ENCODE measurements at places on chromosomes 6 and 20. TPM values are rescaled to one million over a fixed set of nuclear protein-coding genes. Genes with fewer than 3 reads are reported as not detected.

GRCh38 chr6:55033016-55033546, 141.2 kb upstream of the HCRTR2 start:
- H3K4me3 ChIP-seq: no peak overlapping the region
- no peak for DNase-seq
- H3K36me3 ChIP-seq: no peaks in the 10 kb centered on the region
- no peaks in the 10 kb centered on the region for H3K27me3 ChIP-seq
- no peaks in the 10 kb centered on the region for H3K4me1 ChIP-seq

DNA sequence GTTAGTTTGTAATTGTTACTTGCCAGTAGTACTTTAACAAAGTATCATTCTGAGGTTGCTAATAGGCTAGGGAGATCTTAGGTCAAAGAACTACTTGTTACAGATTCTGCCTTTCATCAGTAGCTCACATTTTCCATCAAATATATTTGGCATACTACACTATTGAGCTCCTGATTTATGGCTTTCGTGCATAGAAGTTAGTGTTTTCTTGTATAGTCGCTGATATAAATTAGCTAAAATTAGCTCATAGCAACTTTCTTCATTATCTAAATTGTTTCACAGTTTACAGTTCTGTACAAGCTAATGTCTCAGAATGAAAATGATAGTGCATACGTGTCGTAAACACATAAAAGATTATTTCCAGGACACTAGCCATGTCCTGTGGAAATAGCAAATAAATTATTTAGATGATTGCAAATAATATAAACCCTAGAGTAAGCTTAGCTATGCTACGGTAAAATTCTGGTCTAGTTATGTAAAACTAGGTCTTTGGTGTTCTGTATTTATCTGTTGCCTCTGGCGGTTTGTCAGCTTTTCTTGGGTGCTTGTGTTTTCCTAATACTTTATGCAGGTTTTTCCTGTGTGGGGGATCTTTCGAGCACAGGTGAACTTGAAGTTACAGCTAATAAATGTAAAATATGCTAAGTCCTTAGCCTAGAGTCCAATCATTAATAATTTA, 15.1 kb downstream of the PDE7B start:
- no peak overlapping the region for H3K4me3 ChIP-seq
- H3K36me3 ChIP-seq: no peaks in the 10 kb centered on the region
- no peaks in the 10 kb centered on the region for H3K27me3 ChIP-seq
- H3K4me1 ChIP-seq: peaks cover 16% of the 10 kb centered on the region

DNA sequence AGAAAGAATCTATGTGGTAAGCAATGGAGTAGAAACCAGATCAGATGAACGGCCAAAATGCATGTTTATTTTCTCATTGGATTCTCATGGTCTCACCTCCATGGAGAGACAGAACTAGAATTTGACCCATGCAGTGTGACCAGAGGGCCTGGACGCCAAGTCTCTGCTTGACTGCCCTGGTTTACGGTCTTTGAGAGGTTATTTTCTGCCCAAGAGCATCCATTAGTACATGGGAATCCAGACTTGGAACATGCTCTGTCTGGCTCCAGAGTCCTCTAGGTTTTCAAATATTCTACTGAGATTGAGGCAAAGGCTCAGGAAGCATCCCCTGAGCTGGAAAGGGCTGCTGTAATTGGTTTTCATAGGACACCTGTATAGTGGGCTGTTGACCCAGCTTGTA, 45.5 kb upstream of the UST start:
- peak overlapping the region; percentile 75 for H3K4me3 ChIP-seq
- H3K27ac ChIP-seq: peak overlapping the region; percentile 72
- H3K4me1 ChIP-seq: peaks cover 18% of the 10 kb centered on the region

GRCh38 chr20:46056027-46056833, 27.2 kb downstream of the SLC12A5 start:
- no peak for DNase-seq
- H3K4me3 ChIP-seq: no peak overlapping the region
- 0 out of 2 replicates have a peak, but pooled peaks cover 1% of the 10 kb centered on the region for H3K36me3 ChIP-seq
- no peak overlapping the region for H3K27ac ChIP-seq
- H3K4me1 ChIP-seq: peaks cover 7% of the 10 kb centered on the region

GRCh38 chr6:26183581-26184366, 96.5 kb downstream of the HFE start:
- peak overlapping the region; percentile 63 for H3K4me3 ChIP-seq
- no peaks in the 10 kb centered on the region for H3K27me3 ChIP-seq
- H3K36me3 ChIP-seq: no peaks in the 10 kb centered on the region

DNA sequence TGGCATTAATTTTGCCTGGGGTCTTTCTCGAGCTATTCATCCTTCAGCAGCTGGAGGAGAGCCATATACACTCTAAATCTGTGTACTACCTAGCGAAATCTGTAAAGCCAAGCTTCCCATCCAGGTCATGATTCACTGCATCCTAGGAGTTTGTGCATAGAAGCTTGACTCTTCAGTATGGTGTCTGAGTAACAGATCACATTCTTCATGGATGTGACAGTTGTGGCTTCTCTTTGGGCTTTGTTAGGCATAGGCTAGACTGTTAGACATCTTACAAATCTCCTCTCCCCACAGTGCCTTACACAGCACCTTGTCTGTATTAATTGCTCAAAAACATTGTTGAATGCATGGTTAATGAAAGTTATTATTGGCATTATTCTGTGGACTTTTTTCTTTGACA, 177.0 kb downstream of the EYA4 start:
- no peak overlapping the region for H3K27ac ChIP-seq
- H3K4me3 ChIP-seq: no peak overlapping the region
- 0 out of 2 replicates have a peak, but pooled peaks cover 9% of the 10 kb centered on the region for H3K27me3 ChIP-seq
- H3K4me1 ChIP-seq: no peaks in the 10 kb centered on the region

GRCh38 chr20:61913423-61914225, 152.1 kb downstream of the TAF4 start:
- H3K27me3 ChIP-seq: no peaks in the 10 kb centered on the region
- no peak overlapping the region for H3K27ac ChIP-seq
- no peak for DNase-seq
- no peaks in the 10 kb centered on the region for H3K36me3 ChIP-seq
- no peaks in the 10 kb centered on the region for H3K4me1 ChIP-seq
- H3K4me3 ChIP-seq: no peak overlapping the region

HS3ST5 gene
- not detected for total RNA-seq

DNA sequence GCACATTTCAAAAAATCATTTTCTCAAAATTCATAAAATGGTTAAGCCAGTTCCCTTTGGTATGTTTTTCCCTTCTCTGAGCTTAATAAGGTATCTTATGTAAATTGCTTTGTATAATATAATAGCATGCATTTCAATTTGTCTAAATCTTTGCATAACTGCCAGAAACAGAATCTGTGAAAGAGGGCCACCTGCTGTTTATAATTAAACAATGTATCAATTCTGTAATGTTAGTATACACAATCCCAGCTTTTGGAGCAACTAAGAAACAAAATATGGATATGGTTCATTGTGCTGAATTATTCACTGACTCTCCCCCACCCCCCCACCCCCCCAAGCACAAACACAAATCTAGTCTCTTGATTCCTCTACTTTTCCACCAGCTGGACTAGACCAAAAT, 54.8 kb downstream of the GPX5 start:
- H3K4me3 ChIP-seq: no peak overlapping the region
- peaks cover under 1% of the 10 kb centered on the region for H3K4me1 ChIP-seq
- peak; percentile 15 for DNase-seq
- no peaks in the 10 kb centered on the region for H3K36me3 ChIP-seq

GRCh38 chr6:157679605-157680580, 143.2 kb upstream of the SNX9 start:
- no peak overlapping the region for H3K4me3 ChIP-seq
- no peak for DNase-seq
- H3K36me3 ChIP-seq: no peaks in the 10 kb centered on the region
- H3K27me3 ChIP-seq: no peaks in the 10 kb centered on the region
- H3K4me1 ChIP-seq: peaks cover 9% of the 10 kb centered on the region

LST1 gene
- not detected for total RNA-seq

DNA sequence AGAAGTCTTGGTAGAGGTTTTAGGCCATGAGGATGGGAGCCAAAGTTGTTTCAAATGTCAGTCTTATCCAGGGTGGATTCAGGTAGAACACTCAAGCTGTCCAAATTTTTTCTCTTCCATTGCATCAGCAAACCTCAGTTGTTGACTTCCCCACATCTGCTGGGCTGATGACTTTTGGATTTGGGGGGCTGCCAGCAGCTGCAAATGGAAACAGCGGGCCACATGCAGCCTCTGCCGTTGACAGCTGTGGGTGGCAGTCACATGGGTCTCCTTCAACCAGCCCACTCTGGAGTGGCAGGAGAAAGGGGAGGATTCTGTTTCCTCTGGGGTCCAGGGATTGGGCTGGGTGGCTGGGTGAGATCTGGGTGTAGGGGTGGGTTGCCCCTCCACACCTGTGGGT, 5.8 kb upstream of the MLN start:
- peaks cover 46% of the 10 kb centered on the region for H3K27me3 ChIP-seq
- no peak for DNase-seq

Measured in GM23248 (cell line).